ENCODE measurements at places on chromosomes 6 and 20.

DNA sequence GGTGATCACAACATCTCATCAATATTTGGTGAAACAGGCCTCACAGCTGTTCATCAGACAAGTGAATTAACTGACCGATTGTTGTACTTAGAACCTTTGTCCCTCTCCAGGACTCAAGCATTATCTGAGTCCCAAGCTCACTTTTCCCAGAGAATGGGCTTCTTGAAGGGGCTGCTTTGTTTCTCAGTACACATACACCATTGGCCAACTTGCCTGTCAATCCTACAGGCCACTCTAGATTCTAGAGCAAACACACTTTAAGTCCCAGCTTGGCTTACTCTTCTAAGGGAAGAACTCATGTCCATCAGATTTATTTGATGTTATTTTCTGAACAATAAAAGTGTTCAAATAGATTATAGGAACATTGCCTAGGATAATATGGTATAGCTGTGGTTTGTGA lies 249.5 kb downstream of the BCKDHB start:
- no peak for DNase-seq

GRCh38 chr6:121399966-121400365 lies 35.5 kb upstream of the GJA1 start:
- no peak for DNase-seq

GRCh38 chr6:131807321-131807643 lies 538 bp upstream of the ENPP1 start:
- no peak for DNase-seq

DNA sequence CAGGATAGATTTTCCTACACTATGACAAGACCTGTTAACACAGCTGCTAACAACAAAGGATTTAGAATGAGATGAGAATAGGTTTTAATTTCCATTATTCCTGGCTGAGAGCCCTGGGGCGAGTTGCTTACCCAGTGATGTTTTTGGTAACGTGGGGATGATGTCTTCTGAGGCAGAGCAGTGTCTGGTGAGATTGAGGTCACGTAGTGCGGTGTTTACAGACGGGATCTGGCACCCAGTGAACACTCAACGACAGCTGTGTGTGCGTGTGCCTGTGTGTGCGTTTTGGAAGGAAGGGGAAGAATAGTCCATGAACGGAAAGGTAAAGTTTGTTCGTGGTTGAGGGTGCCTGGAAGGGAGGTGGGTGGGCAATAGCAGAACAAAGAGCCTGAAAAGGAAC lies 384.7 kb downstream of the C6orf118 start:
- no peak for DNase-seq

GRCh38 chr20:36235892-36236785 lies at the start of gene AAR2:
Gene AAR2, plus strand, starts transcription at chr20:36236478. Its CDS starts 3,391 bp downstream, at chr20:36239869.
- peak; percentile 88 for DNase-seq

DNA sequence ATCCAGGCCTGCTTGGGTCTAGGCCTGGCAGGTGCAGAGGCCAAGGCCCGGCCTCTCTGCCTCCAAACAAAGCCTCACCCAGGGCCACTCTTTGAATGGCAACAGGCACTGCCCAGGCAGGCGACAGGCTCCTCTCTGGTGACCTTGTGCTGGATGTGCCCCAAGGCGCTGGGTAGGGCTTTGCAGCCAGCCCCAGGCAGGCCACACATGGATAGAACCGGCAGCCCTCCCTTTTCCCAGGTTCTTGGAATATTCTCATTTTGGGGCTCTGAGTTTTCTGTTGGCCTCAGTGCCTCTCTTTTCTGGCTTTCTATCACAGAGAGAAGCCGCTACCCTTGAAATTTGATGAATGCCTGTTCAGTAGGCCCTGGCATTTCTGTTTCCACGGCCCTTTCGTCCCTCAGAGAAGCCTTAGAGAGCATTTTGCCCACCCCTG lies 18.9 kb downstream of the PKIG start:
- no peak for DNase-seq

DNA sequence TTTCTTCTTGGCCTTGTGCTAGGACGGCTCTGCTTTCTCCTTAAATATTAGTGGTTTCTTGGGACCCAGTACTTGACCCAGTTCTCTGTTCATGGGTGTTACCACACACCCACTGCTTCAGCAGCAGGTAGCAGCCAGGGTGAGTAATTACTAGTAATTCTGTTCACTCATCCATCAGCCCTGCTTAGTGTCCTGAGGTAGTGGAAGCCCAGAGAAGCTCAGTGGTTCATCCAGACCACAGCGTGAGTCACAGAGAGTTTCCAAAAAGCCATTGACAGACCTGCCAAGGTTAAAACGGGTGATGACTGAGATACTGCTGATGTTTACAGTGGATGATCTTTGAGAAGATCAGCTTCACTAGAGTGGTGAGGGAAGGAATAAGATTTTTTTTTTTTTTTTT lies 51.7 kb upstream of the HINT3 start:
- DNase-seq = no peak

DNA sequence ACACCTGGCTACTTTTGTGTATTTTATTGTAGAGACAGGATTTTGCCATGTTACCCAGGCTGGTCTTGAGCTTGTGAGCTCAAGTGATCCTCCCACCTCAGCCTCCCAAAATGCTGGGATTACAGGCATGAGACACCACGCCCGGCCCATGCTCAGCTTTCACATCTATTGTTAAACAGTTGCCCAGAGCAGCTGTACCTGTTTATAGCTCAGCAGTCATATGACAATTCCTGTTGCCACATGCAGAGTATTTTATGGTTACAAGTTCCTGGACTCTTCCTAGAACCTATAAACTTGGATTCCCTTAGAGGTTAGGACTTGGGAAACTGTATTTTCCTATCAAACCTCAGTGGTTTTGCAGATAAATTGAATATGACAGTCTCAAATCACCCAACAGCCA lies 188.3 kb upstream of the KCNG1 start:
- DNase-seq = no peak

- DNase-seq = no peak
Measured at GRCh38 chr20:46030284-46031013, 1.4 kb downstream of the SLC12A5 start.

DNA sequence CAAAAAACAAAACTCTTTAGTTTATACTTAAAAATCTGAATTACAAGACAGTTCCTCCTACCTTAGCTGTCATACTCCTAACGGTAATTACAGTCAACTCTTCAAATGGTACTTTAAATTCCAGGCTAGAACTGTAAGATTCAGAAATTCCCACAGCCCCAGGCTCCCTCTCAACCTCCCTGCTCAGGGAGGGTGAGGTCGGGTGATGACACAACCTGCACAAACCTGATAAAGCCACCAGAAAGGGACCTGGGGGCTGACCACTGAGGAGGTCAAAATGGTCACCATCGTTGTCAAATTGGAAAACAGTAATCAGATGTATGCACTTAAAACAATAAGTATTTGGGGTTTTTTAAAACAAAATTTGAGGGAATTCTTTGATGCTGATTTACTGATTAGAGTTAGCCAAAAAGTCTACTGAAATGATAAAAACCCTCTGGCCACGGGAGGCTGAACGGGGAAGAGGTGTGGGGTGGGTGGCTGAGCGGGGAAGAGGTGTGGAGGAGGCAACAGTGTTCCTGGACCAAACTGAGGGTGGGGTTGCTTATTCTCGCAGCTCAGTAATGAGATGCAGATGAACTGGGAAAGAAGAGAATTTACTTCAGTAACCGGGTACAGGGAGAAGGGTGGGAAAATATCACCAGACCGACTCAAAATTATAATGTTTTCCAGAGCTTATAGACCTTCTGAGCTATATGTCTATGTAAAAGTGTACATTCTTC lies 52.4 kb downstream of the SLC22A1 start:
- no peak for DNase-seq

DNA sequence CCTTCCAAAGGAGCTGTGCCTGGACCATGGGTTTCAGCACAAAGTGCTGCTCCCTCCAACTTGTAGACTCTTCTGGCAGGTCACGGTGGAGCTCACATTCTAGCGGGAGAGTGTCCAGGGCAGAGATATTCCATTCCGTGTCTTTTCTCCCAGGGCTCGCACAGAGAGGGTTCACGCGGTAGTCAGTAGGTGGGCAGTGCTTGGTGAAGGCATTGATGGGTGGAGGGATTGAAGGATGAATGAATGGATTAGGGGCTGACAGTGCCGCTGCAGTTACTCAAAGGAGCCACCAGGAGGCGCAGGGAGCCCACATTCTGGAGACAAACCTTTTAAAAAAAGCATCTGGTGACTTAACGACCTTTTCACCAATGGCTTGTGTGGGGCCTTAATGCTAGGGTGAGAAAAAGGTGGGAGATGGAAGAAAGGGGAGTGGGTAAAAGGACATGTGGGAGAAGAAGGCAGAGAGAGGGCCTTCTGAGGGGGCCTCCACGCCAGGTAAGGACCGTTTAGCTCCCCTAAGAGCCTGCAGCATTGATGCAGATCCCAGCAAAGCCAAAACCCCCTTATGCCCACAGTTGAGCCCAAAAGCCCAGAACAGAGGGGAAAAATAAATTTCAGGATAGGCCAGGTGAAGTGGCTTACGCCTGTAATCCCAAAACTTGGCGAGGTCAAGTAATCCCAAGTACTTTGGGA lies 17.5 kb upstream of the FAM110A start:
- DNase-seq = peak; percentile 41

GRCh38 chr6:21135484-21136013 lies 458.0 kb upstream of the SOX4 start:
- no peak for DNase-seq

DNA sequence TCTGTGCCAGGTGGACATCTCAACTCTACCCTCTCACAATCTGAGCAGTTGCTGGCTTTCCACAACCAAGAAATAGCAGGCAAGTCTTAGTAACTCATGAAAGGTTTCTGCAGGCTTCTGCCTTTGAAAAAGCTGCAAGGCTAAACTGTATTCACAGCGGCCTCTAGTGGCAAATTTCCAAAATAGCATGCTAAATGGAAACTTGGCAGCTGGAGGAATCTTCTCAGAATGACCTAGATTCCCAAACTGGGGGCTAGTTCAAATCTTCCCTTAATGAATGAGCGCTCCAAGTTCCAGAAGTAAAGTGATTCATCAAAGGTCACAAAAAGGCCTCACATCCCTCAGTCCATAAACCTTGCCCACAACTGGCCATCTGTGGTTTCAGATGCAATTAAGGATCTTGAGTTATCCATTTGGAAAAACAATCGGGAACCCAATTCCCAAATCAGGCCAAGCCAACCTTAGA lies 11.9 kb upstream of the CPNE5 start:
- no peak for DNase-seq

DNA sequence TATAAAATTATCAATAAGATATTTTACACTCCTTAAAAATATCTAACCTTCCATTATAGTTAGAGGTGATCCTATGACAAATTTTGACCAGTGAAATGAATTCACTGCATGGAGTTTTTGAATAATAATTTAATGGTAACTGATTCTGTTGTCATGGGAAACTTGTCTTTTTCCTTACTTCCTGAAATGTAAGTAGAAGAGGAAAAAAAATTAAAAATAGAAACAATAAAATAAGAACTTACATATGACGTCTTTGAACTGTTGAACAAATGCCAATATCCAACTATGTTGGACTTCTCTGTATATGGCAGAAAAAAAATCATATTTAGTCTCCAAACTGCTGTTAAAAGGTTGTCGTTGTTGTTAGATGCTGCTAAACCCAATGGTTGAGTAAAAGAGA lies 26.3 kb downstream of the PPP1R14C start:
- DNase-seq = no peak

Data from H1 (cell line).